CD4-positive, alpha-beta T cell treated with Interleukin-2 at 100 ng/mL for 4 hours (primary cell): ENCODE measurements at places on chromosomes 11 and 22.

- DNase-seq, result no peak
Measured at GRCh38 chr11:64371201-64371600, 12.2 kb downstream of the RPS6KA4 start.

GRCh38 chr22:33335611-33336279 is 277.6 kb upstream of the SYN3 start:
- no peak for DNase-seq

DNA sequence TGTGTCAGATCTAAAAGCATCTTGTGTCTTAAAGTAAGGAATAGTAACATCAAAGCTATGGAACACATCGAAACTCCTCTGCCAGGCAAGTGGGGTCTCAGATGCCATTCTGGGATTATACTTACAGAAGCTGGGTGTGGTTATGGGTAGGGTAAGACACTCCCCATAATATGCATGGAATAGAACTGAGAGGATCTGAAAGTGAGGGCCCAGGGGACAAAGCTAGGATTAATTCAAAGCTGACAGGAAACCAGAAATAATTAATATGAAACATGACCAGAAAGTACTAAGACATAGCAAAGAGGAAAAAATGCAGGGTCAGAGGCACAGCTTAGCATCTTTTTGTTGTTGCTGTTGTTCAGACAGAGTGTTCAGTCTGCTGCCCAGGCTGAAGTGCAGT is 40.2 kb upstream of the EED start:
- DNase-seq, result no peak

DNA sequence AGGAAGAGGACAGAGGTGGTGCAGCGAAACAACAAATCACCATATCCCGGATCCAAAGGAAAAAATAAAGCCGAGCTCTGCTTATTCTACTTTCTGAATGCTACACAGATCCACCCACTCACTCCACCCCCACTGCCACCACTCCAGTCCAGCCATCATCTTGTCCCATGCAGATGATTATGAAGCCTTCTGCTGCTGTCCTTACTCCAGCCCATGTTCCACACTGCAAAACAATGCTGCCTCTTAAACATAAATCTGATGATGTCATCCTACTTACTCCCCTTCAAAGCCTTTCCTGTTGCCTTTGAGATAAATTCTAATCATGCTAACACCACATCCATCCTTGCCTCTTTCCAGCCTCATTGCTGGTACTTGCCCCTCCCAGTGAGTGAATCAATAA is 6.5 kb upstream of the DRD2 start:
- DNase-seq, result no peak
